HuH-7.5 (cell line): ENCODE measurements at places on chromosomes 11 and 22.

DNA sequence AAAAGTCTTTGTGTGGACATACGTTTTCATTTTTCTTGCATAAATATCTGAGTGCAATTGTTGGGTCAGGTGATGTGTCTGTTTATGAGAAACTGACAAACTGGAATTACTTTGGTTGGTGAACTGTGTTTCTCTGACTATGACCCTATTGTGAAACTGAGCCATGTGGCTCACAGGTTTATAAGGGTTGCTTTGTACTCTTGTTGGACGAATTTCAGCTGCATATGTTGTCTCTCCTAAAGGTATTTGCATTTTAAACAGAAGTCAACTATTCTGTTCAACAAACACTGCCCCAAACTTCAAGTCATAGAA lies 34.4 kb upstream of the RASD2 start:
- DNase-seq = no peak

DNA sequence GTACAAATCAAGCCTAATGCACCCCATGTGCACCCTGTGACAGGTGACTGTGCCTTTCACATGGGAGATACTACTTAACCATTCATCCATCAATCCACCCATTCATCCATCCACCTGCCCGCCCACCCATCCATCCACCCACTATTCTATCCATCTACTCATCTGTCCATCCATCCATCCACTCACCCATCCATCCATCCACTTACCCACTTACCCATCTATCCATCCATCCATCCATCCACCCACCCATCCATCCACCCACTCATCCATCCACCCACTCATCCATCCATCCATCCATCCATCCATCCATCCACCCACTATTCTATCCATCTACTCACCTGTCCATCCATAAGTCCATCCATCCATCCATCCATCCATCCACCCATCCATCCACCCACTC lies 7.5 kb downstream of the C11orf24 start:
- DNase-seq = no peak

GRCh38 chr11:60206616-60207015 lies 23.7 kb upstream of the MS4A6A start:
- DNase-seq = no peak

- no peak for DNase-seq
These were observed 168.4 kb downstream of the C11orf91 start for GRCh38 chr11:33532257-33532656.

GRCh38 chr11:95494167-95494566 lies 263.2 kb upstream of the SESN3 start:
- DNase-seq = no peak

DNA sequence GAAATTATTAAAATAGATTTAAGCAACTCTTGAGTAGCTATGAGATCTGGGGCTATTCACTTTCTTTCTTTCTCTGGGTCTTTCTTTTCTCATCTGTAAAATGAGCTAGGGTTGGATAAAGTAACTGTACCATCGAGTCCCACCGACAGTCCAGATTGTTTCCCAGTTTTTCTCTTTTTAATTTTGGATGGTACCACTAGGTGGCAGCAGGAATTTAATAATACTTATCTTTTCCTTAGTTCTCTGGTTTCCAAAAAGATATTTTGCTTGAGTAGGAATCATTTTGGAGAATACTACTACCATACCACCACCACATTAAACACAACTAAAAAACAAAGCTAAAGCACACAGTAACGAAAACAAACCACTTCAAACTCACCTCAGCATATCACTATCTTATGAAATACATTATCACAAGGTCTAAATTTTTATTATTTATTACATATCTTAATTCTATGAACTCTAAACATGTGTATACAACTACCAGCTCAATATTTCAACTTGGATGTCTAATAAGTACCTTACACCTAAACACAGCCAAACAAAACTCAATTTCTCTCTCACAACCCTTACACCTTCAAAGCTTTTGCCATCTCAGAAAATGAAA lies 584.0 kb downstream of the KCNA4 start:
- no peak for DNase-seq

GRCh38 chr11:75398906-75399305 lies 412 bp upstream of the RPS3 start:
- DNase-seq = no peak

GRCh38 chr11:106391771-106392420 lies 314.4 kb downstream of the AASDHPPT start:
- DNase-seq = no peak

GRCh38 chr22:22823131-22823810 lies 64.3 kb upstream of the IGLL5 start:
- no peak for DNase-seq

- no peak for DNase-seq
These were observed 10.2 kb upstream of the CLNS1A start for GRCh38 chr11:77647654-77648305.

- no peak for DNase-seq
These were observed 28.6 kb downstream of the ADAMTS15 start for GRCh38 chr11:130476922-130477491.

- DNase-seq = peak; percentile 87
These were observed at the start of gene RNF214 for GRCh38 chr11:117232092-117232878. RNF214 (plus strand) TSS chr11:117232671; CDS start chr11:117234273, 1,602 bp downstream.

DNA sequence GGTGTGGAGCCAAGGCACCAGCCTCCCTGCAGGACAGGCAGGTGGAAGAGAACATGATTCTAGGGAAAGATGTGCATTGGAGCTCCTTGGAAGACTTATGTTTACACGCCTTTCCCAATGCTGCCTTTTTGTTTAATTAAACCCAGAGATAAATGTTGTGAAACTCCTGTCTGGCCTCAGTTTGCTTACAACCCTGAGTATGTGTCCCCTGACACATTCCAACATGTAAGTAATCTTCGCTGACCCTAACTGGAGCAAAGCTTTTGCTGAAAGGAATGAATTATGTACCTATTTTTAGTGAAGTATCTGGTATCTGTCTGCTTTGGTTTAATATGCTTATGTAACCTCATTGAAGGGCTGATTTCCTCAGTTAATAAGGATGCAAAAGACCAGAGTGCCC lies 56.7 kb downstream of the APIP start:
- no peak for DNase-seq

GRCh38 chr11:30919389-30920152 lies 333.4 kb upstream of the MPPED2 start:
- DNase-seq = no peak
